ENCODE measurements at places on chromosomes 4 and X. TPM values are rescaled to one million over a fixed set of nuclear protein-coding genes. Genes with fewer than 3 reads are reported as not detected.
A peak's percentile ranks its signal among the peaks of the same experiment; 100 is the strongest.

- no peak for DNase-seq
These were observed 20.4 kb upstream of the RAB40A start for GRCh38 chrX:103539695-103540094.

Gene BMP3
- polyA plus RNA-seq = not detected

DNA sequence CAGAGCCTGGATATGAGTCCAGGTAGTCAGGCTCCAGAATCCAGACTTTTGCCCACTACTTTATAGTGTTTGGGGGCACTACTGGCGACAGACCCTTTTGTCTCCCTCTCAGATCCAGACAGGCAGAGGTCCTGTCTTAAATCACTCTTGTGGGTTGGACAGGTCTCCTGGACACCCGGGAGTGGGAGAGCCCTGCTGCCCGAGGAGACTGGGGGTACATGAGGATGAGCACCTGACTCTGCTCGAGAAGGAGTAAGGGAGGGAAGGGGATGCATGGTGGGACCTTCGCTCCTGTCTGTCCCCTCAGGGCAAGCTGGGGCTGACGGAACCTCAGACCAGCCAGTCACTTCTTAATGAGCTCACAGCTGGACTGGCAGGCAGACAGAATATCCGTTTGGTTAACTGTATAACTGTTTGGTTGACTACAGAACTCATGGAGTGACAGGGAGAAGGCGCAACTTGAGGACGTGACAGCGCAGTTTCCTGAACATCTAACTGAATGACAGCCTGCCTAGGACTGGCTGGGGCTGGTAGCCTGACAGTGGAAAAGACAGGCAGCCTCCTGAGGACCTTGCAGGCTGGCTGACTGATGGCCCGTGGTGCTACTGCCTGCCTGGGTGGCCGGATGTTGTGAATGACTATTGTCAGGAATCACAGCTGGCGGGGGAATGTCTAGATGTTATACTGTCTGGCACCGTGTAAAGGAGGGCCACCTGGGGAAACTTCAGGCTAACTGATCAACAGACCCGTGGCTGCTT is 1.6 kb upstream of the SUV39H1 start:
- peak; percentile 8 for DNase-seq

Gene MAGEB3
- not detected for polyA plus RNA-seq

GRCh38 chr4:46508216-46508615 is 118.3 kb upstream of the GABRA2 start:
- no peak for DNase-seq

- no peak for DNase-seq
These were observed 33.9 kb upstream of the ADGRG2 start for GRCh38 chrX:19156186-19156585.

Gene EXOC1L
- polyA plus RNA-seq = not detected

DNA sequence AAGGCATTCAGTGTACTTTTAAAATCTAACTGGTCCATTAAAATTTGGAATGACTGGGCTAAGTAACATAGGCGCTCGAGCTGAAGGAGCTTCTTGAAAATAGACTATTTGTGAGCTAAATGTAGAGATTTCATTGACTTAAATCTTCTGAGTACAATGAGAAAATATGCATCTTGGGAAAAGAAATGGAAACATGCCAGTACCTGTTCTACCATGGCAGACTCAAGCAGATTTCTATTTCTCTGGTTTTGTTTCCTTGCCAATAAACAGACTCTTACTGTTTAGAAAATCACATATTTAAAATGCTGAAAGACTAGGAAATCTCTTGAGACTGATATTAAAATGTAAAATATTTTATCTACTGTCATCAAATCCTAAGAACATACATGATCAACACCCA is 678.1 kb downstream of the FAT4 start:
- no peak for DNase-seq

DNA sequence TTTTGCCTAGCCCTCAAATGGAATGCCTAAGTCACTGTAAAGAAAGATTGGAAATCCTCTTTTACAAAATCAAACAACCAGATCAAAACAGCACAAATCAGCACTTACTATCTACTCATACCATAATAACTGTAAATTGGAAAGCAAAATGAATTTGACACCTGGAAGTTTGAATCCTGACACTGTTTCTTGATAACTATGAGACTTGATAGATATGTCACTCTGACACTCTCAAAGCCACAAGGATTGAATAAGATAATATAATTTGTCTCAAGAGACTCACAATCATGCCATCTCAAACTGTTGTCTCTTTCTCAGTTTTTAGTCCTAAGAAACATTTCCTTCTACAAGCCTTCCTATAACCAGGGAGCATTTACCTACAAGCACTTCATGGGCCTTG is 302.6 kb upstream of the DIAPH2 start:
- DNase-seq = no peak

Gene CXCL3
- 3.7 TPM for polyA plus RNA-seq

Gene BANK1
- 2.9 TPM for polyA plus RNA-seq

DNA sequence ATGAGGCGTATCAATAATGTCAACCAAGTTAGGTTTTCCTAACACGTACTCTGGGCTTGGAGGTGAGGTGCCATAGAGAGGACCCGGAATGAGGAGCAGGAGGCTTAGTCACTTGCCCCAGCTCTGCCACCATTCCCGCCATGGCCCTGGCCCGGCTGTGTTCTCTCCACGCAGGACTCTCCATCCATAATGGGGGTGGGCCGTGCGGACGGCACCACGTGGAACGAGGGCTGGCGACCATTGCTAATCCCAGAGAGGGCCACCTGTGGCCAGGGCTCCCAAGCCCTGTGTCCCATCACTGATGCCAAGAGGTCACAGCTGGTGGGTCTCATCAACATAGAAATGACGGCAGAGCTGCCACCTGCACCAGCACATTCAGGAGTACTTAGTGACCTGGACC is 76.4 kb downstream of the JAKMIP1 start:
- no peak for DNase-seq

Gene FOXR2
- polyA plus RNA-seq = not detected

- DNase-seq = peak; percentile 15
These were observed 1.4 kb downstream of the ELOVL6 start for GRCh38 chr4:110196871-110197528.

Gene CAPN6
- polyA plus RNA-seq = not detected

GRCh38 chrX:63434665-63435064 is 83.5 kb upstream of the SPIN4 start:
- DNase-seq = no peak

- peak; percentile 42 for DNase-seq
These were observed 8.3 kb upstream of the HAND2 start for GRCh38 chr4:173538148-173538908.

- DNase-seq = no peak
These were observed 428.1 kb downstream of the BCOR start for GRCh38 chrX:39669668-39670067.

- DNase-seq = no peak
These were observed 235.4 kb downstream of the RAB28 start for GRCh38 chr4:13248621-13249298.

DNA sequence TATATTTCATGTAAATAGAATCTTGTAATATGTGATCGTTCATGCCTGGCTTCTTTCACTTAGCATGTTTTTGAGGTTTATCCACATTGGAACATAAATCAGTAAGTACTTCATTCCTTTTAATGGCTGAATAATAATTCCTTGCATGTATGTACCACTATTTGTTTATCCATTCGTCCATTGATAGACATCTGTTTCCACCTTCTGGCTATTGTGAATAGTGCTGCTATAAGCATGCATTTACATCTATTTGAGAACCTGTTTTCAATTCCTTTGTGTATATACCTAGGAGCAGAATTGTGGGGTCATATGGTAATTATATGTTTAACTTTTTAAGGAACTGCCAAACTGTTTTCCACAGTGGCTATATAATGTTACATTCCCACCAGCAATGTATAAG is 356.7 kb upstream of the DIPK2B start:
- no peak for DNase-seq

Gene NAT8L
- polyA plus RNA-seq = not detected

GRCh38 chr4:7422151-7422897 is 12.4 kb downstream of the PSAPL1 start:
- DNase-seq = no peak

Gene IL15
- polyA plus RNA-seq = 22.1 TPM

DNA sequence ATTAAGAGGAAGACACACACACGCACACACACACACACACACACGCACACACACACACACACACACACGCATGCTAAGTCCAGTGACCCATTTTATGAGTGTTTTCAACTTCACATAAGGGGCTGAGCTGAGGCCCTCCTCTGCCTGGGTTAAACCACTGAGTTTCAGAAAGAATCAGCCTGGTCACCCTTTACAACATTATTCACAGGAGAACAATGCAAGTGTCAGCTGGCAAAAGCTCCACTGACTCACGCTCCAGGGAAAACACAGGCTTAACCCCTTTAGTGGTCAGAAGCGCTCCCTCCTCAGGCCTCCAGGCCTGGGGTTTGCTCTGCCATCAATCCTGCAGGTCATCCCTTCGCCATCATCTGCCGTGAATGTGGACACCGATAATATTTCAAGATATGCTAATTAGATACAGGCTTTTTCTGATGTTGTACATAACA is 46.9 kb downstream of the ACOX3 start:
- no peak for DNase-seq

Gene SMIM43
- not detected for polyA plus RNA-seq

Gene CDKL2
- not detected for polyA plus RNA-seq

Gene ENAM
- not detected for polyA plus RNA-seq

Gene MTHFD2L
- polyA plus RNA-seq = 4.8 TPM

Gene CRMP1
- polyA plus RNA-seq = not detected

GRCh38 chr4:128913228-128913627 is 103.7 kb downstream of the JADE1 start:
- DNase-seq = peak; percentile 29

Gene XAGE1A
- polyA plus RNA-seq = not detected

- no peak for DNase-seq
These were observed 375.1 kb downstream of the FAT4 start for GRCh38 chr4:125689805-125690204.

DNA sequence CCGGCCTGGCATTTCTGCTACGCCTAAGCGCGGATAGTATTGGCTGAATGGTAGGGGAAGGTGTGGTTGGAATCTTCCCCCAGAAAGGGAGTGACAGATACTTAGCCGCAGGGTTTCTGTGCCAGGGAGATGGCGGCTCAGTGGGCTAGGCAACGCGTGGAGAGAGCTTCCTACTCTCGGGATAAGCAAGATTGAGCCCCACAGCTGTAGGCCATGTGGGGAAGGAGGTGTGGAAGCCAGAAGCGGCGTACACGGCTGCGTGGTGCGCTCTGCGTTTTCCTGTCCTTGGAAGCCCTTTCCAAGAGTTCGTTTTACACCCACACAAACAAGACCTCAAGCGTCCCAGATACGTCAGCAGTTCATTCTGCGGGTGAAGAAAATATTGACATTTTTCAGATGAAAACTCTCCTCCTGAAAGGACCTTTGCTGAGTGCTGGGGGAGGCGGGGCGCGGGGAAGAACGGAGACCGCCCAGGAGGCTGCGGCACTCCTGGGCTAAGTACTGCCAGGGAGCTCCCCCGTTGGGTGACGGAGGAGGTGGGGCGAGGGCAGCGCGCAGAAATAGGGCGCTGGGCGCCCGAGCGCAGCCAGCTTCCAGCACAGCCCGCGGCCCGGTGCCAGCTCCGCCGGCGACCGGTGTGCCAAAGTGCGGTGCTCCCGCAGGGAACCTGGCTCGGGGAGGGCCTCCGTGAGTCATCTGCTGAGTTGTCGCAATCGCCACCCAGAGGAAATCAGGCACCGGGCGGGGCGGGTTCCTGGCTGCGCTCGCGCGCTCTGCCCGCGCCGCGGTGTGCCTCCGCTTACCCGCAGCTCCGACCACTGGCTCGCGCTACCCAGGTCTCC is at the start of gene GPAT3:
TSS of gene GPAT3 (plus strand) at position 589 of the 842 bp plus-strand sequence. CDS start 515 bp downstream, outside the sequence.
- peak; percentile 76 for DNase-seq

DNA sequence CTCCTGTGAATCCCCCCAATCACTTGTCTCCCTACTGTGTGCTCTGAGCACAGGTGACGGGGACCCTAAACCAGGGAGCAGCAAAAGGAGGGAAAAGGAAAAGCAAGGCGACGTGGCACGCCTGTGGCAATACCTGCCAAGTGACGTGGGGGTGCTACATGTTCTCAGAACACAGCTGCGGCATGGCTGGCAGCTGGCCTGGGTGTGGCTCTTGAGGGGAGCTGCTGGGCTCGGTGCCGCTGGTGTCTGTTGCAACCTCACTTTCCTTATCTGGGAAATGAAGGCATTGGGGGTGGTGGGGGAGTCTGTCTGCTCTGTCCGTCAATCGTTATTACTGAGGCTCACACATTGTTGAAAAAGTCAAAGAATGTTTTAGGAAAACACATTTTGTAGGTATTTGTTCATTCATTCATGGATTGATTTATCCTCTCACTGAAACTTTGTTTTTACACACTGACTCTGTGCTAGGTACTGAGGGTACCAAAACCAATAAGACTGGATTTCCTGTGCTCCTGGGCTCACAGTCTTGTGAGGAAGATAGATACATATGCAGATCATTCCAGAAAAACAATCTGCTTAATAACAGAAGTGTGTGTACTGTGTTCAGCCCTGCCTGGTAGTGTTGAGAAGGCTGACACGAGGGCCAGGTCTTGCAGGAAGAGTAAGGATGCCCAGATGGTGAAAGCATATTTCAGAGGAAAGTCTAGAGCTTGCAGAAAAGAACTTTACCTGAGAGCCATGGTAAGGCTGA is 217.6 kb downstream of the PTTG2 start:
- peak; percentile 42 for DNase-seq

Gene NHS
- 1.3 TPM for polyA plus RNA-seq

Gene APLN
- not detected for polyA plus RNA-seq

DNA sequence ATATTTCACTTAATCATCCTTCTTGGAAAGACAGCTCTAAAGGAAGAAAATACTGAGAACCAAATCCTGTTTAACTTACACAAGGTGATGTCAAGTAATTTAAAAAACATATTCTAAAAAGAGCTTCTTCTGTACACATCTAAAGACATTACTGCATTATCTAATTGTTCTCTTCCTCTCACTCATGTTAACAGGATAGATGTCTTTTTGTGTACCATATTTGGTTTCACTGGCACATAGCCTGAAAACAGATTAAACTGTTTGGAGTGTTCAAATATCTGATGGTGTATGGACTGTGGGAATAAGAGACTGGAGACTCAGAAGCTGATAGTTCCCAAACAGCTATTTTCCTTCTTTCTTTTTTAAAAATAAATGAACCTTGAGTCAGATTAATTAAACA is 213.3 kb upstream of the MAB21L2 start:
- no peak for DNase-seq

GRCh38 chr4:168759959-168760527 is 250.0 kb downstream of the CBR4 start:
- DNase-seq = peak; percentile 80

GRCh38 chr4:175542786-175543185 is 269.3 kb downstream of the GPM6A start:
- DNase-seq = no peak

- no peak for DNase-seq
These were observed 128.3 kb downstream of the TSPAN5 start for GRCh38 chr4:98529970-98530569.

Gene ARHGAP4
- 51.5 TPM for polyA plus RNA-seq

Gene SRD5A3
- 26.2 TPM for polyA plus RNA-seq

All from CD14-positive monocyte (primary cell).